ENCODE measurements at places on chromosomes 2 and 18.
A peak's percentile ranks its signal among the peaks of the same experiment; 100 is the strongest.

GRCh38 chr2:6065703-6066102 lies 373.5 kb downstream of the SOX11 start:
- no peak for DNase-seq

- no peak for DNase-seq
These were observed 281.5 kb downstream of the EN1 start for GRCh38 chr2:118565786-118566540.

DNA sequence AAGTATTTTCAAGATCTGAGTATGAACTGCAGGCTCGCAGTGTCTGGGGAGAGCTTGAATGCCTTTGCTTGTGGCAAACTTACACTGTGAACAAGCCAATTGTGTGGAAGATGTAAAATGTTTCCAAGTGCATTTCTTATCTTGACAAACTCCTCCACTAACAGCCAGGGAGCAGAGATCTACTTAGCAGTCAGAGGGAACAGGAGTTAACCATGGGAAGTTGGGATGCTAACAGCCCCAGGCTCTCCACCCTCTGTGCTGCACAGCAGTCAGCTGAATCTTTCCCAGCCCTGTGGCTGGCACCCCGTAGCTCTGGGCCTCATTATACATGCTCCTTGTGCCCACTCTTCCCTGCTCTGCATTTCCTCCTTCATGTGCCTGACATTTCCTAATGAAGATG lies 450.2 kb downstream of the TSN start:
- no peak for DNase-seq

DNA sequence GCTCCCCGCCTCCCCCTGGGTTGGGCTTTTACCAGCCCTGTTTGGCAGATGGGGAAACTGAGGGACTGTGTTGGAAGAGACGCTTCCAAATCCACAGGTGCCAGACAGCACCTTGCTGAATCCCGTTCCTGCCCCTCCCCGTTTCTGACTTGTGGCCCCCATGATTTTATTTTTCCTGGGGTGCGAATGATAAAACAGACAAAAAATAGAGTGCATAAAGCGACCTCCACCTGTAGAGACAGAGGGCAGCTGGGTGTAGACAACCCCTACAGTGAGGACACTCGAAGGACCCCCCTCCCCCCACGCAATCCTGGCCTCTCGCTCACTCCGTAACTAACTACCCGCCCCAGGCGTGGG lies 2.2 kb upstream of the CTDSP1 start:
- DNase-seq, result no peak

GRCh38 chr2:171921970-171922229 lies 361 bp upstream of the HAT1 start:
- DNase-seq, result no peak

GRCh38 chr2:76194031-76194775 lies 483.5 kb upstream of the GCFC2 start:
- no peak for DNase-seq

GRCh38 chr18:3061581-3062312 lies 48.8 kb upstream of the LPIN2 start:
- peak; percentile 48 for DNase-seq

- DNase-seq, result no peak
These were observed 86.9 kb downstream of the VSNL1 start for GRCh38 chr2:17627434-17627833.

- DNase-seq, result no peak
These were observed at the start of gene PROKR1 for GRCh38 chr2:68643011-68643873. Gene PROKR1 (plus strand): TSS chr2:68643579. CDS start chr2:68645822, 2,243 bp downstream.

GRCh38 chr18:59694824-59695223 lies 2.4 kb downstream of the CCBE1 start:
- DNase-seq, result no peak

DNA sequence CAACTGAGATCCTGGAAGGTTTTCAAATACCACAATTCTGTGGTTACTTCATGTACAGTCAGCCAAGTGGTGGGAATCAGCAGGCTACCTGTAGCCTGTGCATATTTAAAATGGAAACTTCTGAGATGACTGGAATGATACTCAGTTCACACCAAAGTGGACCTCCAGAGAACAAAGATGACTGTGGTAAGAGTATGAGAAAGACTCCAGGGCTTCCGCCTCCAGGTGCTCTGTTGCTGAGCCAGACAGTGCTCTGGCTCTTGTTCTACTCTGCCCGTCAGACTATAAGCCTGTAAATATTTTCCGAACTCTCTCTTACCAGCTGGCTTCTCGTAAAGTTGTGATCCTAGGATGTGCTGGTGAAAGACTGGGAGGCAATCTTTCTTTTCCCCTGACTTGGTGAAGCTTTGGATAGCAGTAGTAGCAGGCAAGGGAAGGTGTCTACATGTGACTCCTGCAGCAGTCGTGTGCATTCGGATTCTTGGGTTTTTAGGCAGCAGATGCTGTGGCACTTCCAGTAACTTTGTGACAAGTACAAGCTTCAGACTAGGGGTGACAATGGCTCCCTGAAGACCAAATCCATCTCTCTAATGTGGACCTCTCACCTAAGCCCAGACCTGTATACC lies 23.1 kb downstream of the ST3GAL5 start:
- no peak for DNase-seq

- DNase-seq, result no peak
These were observed 28.1 kb downstream of the MAP4K4 start for GRCh38 chr2:101725515-101726192.

GRCh38 chr18:54918060-54918459 lies 41.2 kb downstream of the CCDC68 start:
- no peak for DNase-seq

DNA sequence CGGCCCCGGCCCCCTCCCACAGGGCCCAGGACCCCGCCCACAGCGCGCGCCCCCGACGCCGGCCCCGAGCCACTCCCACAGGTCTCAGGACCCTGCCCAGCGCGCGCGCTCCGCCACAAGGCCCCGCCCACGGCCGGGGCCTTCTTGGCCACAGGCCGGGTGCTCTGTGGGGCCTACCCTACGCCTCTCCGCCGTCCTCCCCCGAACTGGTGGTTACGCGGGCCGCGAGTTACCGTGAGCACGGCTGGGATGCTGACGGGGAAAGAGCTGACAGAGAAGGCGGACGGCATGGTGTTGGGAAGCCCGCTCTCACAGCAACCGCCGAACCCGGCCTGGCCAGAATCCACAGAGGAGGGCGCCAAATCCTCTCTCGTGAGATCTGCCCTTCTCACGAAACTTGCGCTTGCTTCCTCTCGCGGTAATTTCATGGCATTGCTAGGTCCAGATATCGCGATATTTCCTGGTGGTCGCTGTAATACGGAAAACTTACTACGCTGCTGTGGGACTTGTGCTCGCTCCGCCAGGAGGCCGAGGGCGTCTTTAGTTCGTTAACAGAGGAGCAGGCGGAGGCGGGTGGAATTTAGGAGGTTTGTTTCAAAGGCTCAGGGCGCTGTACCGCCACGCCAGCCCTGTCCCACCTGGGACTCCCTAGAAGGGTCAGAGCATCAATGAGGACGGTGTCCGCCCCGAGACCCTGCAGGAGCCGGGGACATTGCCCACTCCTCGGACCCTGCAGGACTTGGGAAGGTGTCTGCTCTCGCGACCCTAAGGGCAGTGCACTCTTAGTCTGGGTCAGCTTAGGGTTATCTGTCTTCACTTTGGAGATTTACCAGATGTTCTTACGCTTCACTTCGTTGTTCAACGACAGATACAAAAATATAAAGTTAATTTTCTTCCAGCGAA lies at the start of gene TMEM18:
TSS of gene TMEM18 (minus strand) at position 351 of the 903 bp plus-strand sequence. CDS start at position 290, 61 bp downstream.
- DNase-seq, result peak; percentile 95

DNA sequence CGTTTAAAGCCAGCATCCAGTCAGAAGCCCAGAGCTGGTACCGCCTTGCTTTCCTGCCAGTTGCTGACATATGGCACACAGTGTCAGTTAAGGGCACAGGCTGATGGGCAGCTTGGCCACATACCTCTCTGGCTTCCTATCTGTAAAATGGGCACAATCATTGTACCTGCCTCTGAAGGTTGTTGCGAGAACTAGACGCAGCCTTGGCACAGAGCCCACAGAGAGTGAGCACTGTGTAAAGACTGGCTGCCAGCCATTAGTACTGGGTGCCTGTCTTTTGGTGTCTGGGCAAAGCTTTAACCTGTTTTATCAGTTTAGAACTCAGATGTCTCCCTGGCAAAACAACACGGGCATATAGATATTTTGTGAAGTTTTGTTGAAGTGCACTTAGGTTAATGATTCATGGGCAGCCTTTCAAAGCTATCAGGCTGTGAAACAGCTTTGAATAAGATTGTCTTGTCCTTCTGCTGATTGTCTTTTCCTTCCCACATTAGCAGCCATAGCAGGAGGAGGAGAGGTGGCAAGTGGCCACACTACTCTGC lies 269.5 kb downstream of the NEDD4L start:
- DNase-seq, result no peak

DNA sequence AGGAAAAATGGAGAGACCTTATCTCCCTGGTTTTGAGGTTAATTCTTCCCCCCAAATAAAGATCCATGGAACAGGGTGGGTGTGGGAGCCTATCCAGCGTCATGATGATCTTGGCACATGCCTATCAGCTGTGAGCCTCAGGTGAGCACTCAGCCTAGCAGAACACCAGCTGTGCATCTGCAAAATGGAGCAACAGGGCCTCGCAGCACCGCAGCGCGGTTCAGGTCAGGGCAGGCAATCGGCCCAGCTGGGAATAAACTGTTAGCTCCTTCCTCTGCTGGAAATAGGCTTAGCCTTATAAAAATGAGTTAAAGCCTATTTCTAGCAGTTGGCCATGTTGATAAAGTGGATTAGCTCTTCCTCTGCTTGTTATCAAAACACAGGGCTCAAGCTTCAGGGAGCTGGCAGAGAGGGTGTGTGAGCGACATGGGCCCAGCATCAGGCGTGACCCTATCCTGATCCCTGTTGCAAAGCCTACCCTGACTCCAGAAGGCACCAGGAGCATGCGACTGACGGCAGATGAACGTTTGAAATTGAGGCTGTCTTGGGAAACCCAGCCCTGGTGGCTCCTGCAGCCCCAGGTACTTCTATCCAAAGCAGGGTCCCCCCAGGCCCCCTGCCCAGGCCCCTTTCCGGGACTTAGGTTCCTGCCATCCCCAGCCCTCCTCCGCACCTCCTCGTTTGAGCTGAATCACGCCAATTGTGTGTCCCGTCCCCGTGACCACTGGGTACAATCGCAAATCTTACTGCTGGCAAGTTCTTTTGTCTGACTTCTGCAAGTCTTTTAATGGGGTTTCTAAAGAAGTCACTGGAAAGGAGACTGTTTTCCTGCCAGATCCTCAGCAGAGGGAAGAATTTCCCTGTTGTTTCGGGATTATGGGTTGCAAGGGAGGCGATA lies 35.4 kb downstream of the ARHGEF4 start:
- DNase-seq, result no peak

DNA sequence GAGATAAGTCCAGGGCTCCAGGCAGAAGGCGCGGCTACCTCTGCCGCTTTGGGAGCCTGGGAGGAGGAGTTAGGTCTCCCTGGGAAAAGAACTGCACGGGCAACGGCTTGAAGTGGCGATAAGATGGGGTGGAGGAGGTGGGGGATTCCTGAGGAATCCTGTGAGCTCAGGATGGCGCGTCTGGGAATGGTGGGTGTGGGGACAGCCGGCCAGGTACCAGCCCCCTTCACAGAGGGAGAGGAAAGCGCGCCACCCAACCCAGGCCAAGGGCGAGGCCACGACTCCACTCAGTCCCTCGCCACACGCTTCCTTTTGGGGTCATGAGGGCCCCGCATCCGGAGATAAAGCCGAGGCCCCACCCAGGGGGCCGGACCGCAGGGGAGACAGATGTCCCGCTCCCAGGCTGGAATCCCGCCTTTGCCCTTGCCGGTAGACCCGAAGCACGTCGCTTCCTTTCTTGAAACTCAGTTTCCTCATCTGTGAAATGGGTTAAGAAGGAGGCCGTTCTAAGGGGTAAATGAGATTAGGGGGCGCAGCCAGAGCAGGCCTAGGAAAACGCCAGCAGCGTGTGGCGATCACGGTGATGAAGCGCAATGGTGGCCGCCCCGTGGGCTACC lies 1.7 kb upstream of the CTDSP1 start:
- peak; percentile 82 for DNase-seq

DNA sequence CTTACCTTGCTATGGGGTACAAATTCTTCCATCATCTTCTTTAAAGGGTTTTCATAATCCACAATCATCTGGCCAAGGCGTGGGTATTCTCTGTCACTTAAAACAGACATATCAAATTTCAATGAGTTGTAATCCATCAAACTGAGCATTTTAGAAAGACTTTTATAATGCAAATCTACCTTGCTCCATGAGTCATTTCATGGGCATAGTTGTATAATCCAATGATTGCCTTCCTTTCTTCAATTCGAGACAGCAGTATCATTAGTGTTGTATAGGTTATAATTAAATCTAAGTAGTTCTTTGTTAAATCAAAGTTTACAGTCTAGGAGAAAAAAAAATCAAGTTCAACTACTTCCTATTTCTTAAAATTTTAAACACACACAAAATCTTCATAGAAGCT lies 36.3 kb downstream of the NCKAP1 start:
- DNase-seq, result no peak

- no peak for DNase-seq
These were observed 10.8 kb downstream of the YPEL5 start for GRCh38 chr2:30157616-30158015.

DNA sequence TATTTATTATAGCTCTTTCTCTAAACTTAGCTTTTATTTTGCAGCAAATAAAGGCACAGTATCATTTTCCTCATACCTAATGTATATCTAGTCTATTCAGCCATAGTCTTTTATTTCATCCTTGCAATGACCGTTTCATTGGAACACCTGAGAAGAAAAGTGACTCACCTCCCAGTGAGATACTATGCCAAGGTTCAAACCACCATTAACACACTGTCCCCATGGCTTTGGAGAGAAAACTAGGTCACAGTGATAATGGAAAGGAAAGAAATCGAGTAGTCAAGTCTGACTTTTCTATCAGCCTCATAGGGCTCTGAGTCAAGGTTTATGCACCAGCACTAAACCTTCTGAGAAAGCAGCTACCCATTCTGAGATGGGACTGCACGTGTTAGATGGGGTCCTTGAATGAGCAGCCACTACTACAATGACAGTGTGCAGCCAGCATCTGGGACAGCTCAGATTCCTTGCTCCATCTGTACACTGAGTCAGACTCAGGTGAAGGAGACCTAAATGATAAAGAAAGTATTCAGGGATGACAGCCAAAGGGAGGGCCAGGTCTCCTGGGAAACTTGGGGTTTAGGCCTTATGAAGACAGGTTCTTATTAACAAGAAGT lies 971.1 kb upstream of the ACVR2A start:
- no peak for DNase-seq

DNA sequence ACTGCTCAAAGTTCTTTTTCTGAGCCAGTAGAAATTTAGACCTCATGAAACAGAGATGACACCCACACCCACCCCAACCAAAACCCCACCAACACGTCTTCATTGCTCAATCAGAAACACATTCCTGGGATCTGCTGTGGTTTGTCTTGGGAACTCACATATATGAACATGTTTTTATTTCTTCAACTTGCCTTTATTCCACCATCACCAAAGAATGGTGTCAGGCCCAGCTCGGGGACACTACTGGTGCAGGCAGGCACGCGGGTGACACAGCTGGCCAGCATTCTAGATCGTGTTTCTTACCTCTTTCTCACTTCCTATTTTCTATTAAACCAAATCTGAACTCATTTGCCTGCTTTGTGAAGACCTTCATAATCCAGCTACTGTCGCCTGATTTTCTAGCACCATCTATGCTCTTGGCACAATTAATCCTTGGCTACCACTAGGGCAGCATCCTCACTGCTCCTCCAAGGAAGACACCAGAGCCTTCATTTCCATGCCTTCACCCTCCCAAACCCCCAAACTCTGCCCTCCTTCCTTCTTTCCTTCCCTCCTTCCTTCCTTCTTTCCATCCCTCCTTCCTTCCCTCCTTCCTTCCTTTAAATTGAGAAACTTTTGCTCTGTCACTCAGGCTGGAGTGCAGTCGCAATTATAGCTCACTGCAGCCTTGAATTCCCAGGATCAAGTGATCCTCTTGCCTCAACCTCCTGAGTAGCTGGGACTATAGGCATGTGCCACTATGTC lies 157.1 kb downstream of the BCL2 start:
- no peak for DNase-seq

- DNase-seq, result no peak
These were observed 12.5 kb upstream of the GPR155 start for GRCh38 chr2:174499371-174499770.

Data from GDM1 (cell line).